Stimulated activated CD4-positive, alpha-beta T cell treated with anti-CD3 and anti-CD28 coated beads, TNF-alpha, amount 100 ng/mL, for 4 hours (primary cell): ENCODE measurements at places on chromosomes 3 and 15.

- DNase-seq, result no peak
These were observed 166.5 kb downstream of the NSMCE3 start for GRCh38 chr15:29102911-29103823.

DNA sequence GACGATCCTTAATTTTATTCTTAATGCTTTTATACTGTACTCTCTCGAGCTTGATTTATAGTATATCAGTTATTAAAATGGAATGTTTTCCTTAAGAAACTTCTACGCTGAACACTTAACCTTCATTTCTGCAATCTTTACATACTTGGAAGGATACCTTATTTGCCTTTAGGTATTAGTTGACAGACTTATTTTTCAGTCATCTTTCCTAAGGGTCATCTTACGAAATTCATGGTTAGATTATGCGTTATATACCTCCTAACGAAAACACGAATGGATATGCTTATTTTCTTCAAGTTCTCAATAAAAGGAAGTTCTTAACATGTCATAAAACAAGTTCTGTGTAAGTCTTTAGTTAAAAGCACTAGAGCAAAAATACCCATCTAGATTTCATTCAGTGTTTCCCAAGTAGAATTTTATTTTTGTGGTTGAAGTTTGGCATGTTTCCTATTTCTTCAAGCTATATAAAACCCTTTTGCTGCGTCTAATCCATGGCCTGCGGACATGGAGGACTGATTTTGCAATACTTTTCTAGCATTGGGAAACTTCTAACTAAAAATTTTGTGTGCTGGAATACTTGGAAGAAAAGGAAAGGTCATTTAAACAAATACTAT lies 231.3 kb downstream of the TP63 start:
- DNase-seq, result no peak

GRCh38 chr3:3800080-3800455 lies 837 bp downstream of the LRRN1 start:
- DNase-seq, result no peak

DNA sequence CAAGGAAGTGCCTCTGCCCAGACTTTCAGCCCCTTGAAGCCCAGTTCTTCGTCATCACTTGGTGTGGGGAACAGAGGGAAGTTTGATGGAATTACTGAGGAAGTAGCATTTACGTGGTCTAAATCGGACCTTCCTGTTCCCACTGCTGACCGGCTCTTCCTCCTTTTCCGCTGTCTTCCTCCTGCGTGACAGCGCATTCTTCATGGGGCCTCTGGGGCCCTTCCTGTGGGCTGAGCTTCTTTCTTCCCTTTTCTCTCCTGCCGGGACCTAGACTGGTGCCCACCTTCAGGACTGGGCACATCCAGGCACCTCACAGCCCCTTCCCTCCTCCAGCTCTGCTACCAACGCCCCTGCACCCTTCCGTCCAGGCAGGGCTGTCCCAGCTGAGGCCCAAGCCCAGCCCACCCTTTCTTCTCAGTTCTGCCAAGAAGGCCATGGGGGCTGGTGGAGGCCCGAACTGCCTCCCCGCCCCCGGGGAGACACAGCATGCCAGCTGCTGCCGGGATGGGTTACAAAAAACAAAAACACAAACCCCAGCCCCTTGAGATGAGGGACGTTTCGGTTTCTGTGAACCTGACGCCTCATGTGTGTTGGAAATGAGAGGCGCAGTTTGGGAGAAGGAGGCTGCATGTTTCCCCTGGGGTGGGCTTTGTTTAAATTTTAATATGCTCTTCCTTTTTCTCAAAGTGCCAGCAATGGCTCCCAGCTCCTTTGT lies 19.1 kb downstream of the ZNF710 start:
- DNase-seq, result no peak

GRCh38 chr3:149621218-149622005 lies 36.4 kb downstream of the WWTR1 start:
- DNase-seq, result no peak

GRCh38 chr15:52529341-52529924 lies 753 bp upstream of the MYO5A start:
- no peak for DNase-seq

GRCh38 chr15:42146551-42147430 lies 9.6 kb downstream of the PLA2G4F start:
- no peak for DNase-seq

DNA sequence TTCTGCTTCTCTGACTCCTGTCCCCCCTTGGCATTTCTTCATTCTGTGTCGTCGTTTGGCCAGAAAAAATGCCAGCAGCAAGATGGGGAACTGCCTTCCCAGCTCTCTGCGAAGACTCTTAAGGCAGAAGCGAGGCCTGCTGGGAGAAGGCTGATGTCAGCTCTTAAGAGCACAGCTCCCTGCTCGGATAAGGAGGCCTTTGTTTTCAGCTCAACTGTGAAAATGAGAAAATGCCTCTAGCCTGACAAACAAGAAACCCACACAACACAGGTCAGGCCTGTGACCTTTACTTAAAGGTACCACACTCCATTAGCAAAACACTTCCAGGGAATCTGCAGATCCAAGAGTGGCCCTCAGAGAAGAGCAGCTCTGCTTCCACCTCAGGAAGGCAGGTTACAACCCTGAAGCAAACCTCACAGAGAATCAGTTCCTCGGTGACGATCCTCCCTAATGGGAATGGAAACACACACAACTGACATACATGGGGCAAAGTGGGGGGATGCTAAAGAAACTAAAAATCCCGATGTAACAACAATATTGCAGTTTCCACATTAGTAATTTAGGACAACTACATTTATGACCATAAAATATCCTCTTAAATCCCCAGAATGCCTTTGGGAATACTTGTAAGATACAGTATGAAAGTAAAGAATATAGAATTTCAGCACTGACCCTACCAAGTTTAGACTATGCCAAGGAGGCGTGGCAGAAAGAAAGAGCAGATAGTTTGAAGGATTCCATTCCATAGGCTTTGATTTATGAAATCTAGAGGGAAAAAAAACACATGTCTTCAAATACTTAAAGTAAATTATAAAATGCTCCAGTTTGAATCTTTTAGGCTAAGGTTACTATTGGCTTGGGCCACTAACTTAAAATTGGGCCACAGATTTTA lies 52.1 kb downstream of the VGLL4 start:
- DNase-seq, result no peak
